ENCODE measurements at places on chromosomes 2 and 18.

DNA sequence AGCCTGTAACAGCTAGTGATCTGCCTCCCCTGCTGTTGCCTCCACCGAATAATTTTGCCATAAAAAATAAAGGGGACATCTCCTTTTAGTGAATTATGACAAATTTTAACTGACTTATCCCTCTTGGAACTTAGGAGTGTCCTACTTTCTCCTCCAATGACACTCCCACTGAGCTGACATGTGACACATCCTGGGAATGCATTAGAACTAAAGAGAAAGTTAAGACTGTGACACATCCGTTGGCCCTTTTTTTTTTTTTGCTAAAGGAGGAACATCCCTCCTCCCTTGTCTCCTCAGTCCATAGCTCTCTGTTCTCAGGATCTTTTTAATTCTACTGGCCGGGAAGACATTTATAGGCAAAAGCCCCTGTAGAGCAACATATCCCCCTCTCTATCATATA, 268.2 kb downstream of the NRXN1 start:
- DNase-seq = no peak

- DNase-seq = no peak
Observed at GRCh38 chr2:157737656-157738055, 109.0 kb upstream of the ACVR1C start.

- no peak for DNase-seq
Observed at GRCh38 chr2:11376071-11376470, 31.6 kb upstream of the ROCK2 start.

GRCh38 chr2:88218981-88219380, 48.8 kb downstream of the THNSL2 start:
- DNase-seq = no peak

GRCh38 chr2:98459496-98460175, 15.0 kb downstream of the INPP4A start:
- DNase-seq = no peak

GRCh38 chr18:76589866-76590265, 94.8 kb upstream of the ZNF516 start:
- no peak for DNase-seq

DNA sequence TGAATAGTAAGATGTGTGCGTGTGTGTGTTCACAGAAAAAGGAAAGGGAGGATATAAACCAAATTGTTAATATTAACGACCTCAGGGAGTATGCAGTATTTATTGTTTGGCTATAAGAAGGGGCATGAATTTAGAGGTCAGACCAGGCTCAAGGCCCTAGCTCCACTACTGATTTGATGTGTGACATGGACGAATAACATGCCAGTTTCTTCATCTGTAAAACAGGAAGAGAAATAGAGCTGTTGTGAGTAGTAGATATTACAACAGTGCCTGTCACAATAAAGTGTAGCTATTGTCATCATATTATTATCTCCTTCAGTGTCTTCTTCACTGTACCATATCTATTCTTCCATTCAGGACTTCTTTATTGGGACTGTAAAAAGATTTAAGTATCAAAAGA, 4.1 kb upstream of the MAT2A start:
- DNase-seq = no peak

DNA sequence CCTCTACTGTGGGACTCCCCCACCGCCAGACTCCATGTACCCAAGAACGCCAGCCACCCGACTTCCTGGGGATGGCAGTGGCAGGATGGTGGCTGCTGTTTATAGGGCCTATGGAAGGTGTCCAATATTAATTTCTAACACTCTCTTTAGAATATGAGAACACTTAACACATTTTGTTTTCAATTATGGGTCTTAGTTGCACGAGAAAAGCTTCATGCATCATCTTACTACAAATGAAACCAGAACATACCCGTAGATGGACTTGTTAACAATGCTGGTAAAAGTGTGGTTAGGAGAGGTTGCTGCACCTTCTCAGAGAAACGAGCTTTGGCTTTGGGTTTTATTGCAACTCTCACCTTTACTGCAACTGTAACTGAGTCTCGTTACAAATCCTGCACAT, 335.6 kb upstream of the ID2 start:
- no peak for DNase-seq

DNA sequence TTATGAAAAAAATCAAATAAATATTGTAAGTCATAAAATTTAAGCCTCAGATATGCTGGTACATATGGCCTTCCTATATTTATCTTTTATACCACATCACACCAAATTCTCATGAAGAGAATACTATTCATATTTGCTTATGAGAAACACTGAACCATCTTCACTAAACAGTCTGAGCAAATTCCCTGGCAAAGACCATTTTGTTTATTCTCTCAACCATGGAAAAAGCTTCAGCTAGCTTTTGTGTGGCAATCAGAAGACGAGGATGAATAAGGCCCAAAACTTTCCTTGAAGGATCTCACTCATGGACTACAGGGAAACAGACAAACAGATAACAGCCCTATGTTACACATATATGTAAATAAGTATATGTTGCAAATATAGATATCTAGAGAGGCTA, 252.1 kb downstream of the TMX3 start:
- DNase-seq = no peak

- DNase-seq = no peak
Observed at GRCh38 chr2:173716458-173717052, 248.6 kb downstream of the SP3 start.

- no peak for DNase-seq
Observed at GRCh38 chr2:17208511-17208910, 309.7 kb downstream of the RAD51AP2 start.

- DNase-seq = no peak
Observed at GRCh38 chr2:184113696-184114403, 484.5 kb upstream of the ZNF804A start.

- no peak for DNase-seq
Observed at GRCh38 chr2:14234911-14235310, 397.6 kb upstream of the LRATD1 start.

DNA sequence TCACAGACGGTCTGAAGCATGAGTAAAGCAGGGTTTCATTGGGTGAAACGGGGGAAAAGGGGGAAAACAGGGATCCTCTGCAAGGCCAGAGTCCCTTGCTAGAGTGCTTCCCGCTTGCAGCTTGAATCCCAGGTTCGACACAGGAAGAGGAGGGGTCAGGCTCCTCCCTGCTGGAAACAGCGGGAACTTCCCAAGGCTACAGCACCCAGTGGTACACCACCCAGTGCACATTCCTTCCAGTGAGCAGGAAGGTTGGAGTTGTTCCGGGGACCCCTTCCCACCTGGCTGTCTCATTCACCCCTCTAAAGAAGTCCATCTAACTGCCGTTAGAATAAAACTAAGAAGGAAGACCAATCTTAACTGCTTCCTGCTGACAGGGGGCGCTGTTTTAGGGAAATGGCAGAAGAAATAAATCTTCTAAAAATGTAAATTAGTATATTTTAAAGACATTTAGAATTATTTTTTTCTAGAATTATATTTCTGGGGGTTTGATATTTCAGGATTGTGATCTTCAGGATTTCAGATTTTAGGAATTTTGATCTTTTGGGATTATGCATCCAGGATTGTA, 230.9 kb downstream of the RBM43 start:
- DNase-seq = no peak

- DNase-seq = no peak
Observed at GRCh38 chr2:9573840-9574239, 18.2 kb upstream of the ADAM17 start.

DNA sequence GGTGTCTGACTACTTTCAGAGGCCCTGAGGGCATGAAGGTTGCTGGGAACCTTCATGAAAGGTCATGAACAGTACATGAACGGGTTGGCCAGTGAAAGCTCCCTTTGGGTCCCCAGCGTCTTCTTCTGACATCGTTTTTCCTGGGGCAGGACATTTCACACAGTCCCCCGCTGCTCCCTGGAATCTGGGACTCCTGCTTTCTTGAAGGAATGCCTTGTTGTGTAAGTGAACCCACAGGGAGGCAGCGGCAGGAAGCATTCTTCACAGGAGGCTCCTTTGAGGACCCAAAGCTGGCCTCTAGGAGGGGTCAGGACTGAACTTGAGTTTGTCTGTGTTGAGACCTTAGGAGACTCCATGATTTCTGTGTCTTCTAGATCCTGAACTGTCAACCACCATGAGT, 144.3 kb downstream of the KCNE4 start:
- DNase-seq = no peak

DNA sequence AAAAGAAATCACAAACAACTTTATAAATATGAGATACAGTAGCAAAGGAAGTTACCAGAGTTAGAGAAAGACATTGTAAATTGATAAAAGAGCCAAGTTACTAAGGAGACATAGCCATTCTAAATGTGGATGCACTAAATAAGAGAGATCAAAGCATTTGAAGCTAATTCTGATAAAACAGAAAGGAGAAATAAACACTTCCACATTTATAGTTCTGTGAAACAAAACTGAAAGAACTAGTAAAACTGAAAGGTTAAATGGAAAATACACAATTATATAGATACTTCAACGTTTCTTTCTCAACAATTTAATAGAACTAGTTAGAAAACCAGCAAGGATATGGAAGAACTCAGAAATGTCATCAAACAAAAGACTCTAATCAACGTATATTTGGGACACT, 309.0 kb upstream of the CDH2 start:
- DNase-seq = no peak

- no peak for DNase-seq
Observed at GRCh38 chr2:145226901-145227300, 707.0 kb upstream of the ZEB2 start.

- DNase-seq = no peak
Observed at GRCh38 chr2:100673691-100674485, 111.1 kb downstream of the PDCL3 start.

- DNase-seq = peak; percentile 22
Observed at GRCh38 chr2:38947241-38948239, 57.9 kb downstream of the ARHGEF33 start.

DNA sequence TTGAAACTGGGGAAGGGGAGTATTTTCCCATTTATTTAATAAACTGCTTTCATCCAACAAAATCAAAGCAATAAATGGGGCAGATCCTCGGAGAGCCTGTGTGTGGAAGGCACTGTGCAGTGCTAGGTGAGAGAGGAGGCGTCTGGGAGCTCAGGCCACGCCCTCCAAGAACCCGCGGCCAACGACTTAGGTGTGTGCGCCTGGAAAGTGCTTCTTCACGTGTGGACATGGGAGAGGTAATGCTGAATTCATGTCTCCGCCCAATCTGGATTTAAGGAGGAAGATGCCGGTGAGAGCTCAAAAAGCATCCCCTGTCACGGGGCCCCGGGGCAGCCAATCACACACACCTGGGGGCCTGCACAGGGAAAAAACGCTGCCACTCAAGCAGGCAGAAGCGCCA, 77.4 kb downstream of the HDAC4 start:
- DNase-seq = no peak

DNA sequence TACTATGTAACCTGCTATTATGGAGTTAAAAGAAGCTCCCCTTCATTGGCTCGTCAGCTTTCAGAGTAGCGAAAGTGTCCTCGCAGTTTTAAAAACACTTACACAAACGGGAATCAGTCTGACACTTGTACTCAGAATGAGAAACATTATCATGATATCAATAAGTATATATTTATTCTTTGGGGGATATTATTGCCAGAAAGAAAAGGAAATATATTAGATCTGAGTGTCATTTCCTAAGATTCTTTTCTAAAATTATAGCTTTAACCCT, 584.5 kb downstream of the ZEB2 start:
- DNase-seq = peak; percentile 21

DNA sequence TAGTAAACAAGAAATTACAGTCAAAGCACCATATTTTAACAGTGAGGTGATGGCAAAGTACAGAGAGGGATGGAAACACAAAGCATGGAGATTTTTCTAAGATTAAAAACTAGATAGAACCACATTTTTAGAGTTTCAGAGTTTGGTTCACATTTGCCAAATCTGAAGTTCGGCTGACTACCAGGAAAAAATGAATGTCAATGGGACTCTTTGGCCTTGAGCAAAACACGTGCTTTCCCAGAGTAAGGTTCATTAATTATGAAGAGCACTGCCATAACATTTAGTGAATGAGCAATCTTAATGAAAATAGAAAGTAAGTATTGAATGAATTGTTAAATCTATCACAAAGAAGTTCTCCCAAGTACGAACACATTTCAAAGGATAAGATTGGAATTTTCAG, 571.2 kb upstream of the VRK2 start:
- no peak for DNase-seq

DNA sequence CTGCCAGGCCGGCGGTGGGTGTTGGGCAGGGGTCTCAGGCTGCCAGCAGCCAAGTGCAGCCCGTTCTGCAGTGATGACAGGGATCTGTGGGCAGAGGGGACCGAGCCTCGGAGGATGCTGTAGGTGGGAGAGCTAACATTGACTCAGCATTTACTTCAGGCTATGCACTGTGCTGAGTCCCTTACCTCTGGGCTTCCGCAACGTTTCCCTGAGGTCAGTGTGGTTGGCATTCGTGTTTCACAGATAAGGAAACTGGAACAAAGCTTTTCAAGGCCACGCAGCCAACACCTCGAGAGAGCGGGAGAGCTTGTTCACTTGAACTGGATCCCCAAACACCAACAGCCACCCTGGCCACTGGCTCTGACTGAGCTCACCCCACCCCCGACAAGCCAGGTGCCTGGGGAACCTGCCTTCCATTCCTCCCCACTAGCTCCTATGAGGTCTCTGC, 839 bp upstream of the GPR148 start:
- no peak for DNase-seq

- DNase-seq = no peak
Observed at GRCh38 chr2:8522687-8523086, 159.2 kb upstream of the ID2 start.

GRCh38 chr2:172420216-172420615, 7.2 kb upstream of the ITGA6 start:
- no peak for DNase-seq

DNA sequence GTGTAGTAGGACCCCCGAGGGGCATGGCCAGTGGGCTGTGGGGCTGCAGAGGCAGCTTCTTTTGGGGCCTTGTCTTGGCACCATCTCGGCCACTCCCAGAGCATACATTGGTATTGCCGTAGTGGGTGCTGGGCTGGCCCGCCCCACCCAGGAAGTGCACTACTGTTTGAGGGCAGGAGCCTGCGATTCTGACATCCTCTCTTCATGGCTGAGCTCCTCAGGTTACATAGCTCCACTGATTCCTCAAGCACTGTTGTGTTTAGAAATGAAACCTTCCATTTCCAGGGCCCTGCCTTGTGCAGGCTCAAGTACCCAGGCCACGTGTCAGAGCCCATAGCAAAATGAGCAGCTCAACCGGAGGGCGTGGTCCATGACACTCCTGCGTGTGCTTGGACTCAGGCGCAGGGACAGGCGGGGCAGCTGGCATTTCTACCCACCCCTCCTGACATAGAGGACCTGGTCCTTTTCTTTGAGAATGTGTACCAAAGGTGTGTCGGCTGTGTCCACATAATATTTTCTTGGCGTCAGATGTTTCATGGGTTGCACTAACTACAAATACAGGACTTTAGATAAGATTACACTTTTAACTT, 67.9 kb downstream of the DGKD start:
- no peak for DNase-seq

DNA sequence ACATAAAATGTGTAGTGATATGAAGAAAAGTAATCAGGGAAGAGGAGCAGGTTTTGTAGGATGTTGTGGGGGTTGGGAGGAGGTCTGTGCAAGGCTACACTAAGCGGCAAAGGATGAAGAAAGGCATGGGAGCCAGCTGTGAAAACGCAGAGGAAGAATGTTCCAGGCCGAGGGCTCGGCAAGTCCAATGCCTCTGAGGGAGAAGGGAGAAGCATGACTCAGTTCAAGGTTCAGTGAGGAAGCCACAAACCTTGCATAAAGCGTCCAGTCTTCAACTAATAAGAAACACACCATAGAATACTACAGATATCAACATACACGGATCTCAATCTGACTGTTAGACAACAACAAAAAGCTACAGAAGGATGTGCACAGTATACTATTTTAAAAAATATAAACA, 16.2 kb downstream of the EPB41L3 start:
- no peak for DNase-seq

- DNase-seq = no peak
Observed at GRCh38 chr2:182682210-182682609, 33.8 kb upstream of the DNAJC10 start.
